Osteocyte (in vitro differentiated cells): ENCODE measurements at places on chromosomes 4 and X. TPM values are rescaled to one million over a fixed set of nuclear protein-coding genes. Genes with fewer than 3 reads are reported as not detected.

DNA sequence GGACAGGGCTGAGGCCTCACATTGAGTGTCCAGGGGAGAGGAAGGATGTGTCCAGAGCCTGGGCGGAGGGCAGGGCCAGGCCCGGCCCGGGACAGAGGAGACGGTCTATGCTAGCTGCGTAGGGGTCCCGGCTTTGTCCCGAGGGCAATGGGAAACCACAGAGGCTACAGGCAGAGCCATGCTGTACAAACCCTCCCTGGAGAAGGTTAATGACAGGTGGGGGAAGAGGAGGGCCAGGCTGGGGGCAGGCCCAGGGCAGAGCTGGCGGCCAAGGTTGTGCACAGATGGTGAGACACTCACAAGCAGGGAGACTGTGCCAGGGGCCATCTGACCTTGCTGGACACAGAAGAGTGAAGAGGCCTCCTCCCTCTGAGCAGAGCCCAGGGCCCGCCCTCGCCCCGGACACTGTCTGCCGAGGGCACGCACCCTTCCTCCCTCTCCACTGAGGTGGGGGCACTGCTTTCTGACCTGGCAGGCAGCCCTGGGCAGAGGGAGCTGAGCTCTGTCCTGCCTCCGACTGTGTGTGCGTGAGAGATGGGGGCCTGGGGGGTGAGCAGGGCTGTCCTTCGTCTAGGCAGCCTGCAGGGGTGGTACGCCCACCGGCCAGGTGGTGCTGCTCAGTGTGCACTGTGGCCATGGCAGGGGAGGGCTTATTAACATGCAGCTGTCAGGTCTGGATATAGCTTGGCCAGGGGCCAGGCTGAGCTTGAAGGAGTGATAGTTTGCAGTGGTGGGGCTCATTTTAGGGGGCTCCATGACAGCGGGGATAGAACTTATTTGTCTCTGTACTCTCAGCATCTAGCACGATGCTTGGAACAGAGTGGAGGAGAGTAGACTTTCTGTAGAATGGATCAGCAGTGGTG is 75.7 kb upstream of the LRPAP1 start:
- H3K27me3 ChIP-seq = no peaks in the 10 kb centered on the region
- H3K36me3 ChIP-seq = no peaks in the 10 kb centered on the region
- H3K27ac ChIP-seq = no peak overlapping the region
- DNase-seq = no peak
- no peaks in the 10 kb centered on the region for H3K4me1 ChIP-seq
- H3K4me3 ChIP-seq = no peak overlapping the region

Gene ZNF41
- total RNA-seq = 6.3 and 8.8 TPM in 2 replicates

- no peak overlapping the region for H3K27ac ChIP-seq
- DNase-seq = no peak
- no peaks in the 10 kb centered on the region for H3K27me3 ChIP-seq
- no peaks in the 10 kb centered on the region for H3K36me3 ChIP-seq
- no peak overlapping the region for H3K4me3 ChIP-seq
These were observed 290.4 kb upstream of the MAGEB16 start for GRCh38 chrX:35507701-35508100.

Gene LSM6
- 19.9 and 24.2 TPM in 2 replicates for total RNA-seq

- no peaks in the 10 kb centered on the region for H3K4me1 ChIP-seq
- H3K4me3 ChIP-seq = no peak overlapping the region
- H3K27ac ChIP-seq = no peak overlapping the region
These were observed 168.0 kb downstream of the GALNTL6 start for GRCh38 chr4:171981185-171981584.

GRCh38 chr4:139014371-139015268 is 961 bp upstream of the NOCT start:
- H3K36me3 ChIP-seq = peaks cover 2% of the 10 kb centered on the region
- DNase-seq = no peak

DNA sequence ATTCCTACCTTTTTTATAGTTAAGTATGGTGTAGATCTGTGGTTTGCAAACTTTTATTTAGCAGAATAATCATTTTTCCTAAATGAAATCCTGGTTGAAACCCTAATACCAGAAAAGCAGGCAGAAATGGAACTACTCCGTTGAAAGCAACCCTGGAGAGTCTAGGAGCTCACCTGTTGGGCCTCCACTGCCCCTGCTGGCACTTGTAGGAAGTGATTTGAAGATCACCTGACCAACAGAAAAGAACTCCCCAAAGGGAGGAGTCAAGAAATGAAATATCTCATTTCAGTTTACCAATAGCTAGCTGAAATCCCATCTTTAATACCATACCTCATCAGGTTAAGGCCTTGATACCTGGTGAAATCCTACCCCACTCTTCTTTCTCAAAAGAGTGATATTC is 277.1 kb downstream of the KLHL13 start:
- no peak overlapping the region for H3K4me3 ChIP-seq
- H3K27me3 ChIP-seq = no peaks in the 10 kb centered on the region
- no peak for DNase-seq
- no peak overlapping the region for H3K27ac ChIP-seq

DNA sequence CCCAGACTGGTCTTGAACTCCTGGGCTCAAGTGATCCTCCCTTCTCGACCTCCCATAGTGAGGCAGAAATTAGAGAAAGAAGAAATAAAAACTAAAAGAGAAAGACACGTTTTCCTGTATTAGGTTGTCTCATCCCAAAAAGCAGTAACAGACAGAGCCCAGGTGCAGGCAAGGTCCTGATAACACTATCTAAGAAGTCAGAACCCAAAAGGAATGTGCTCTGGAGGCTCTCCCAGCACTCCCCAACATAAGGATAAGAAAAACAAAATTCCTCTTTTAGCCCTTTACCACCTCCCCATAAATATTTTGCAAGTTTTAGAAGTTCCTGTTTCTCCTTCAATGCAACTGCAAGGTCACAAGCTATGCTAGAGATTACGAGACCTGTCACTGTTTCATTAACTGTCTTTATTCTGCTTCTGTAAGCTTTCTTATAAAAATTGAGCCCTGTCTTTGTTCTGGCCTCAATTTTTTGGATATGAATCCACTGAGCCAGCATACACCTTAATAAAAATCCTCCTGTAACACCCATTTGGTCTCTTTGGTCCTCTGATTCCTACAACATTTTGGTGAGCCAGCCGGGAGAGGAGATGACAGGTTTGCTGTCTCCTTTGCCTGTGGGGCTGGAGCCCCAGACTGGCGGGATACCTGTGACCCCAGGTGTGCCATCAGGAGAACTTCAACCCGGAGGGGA is 25.9 kb downstream of the LIAS start:
- H3K36me3 ChIP-seq = no peaks in the 10 kb centered on the region
- peak; percentile 25 for DNase-seq
- no peak overlapping the region for H3K27ac ChIP-seq
- H3K27me3 ChIP-seq = no peaks in the 10 kb centered on the region

GRCh38 chr4:67746797-67747495 is 7.2 kb downstream of the GNRHR start:
- no peaks in the 10 kb centered on the region for H3K27me3 ChIP-seq
- no peak overlapping the region for H3K4me3 ChIP-seq
- no peak for DNase-seq
- H3K36me3 ChIP-seq = no peaks in the 10 kb centered on the region
- no peaks in the 10 kb centered on the region for H3K4me1 ChIP-seq
- H3K27ac ChIP-seq = no peak overlapping the region

DNA sequence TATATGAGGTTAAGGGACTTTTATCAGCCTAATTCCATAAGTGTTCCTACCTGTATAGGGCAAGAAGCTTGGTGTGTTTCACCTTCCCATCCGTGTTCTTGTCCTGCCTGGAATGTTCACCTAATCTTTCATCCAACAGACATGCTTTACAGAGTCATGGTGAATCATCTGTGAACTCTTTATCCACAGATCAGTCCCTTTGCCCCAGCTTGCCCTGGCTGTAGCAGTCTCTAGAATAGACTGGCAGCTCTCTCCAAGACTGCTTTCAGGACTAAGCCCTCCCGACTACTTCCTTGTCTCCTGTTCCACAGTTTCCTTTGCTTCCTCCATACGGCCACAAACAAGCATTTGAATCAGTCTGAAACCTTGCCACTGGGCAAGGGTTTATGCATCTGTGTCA is 177.9 kb upstream of the IL15 start:
- no peaks in the 10 kb centered on the region for H3K27me3 ChIP-seq
- H3K4me3 ChIP-seq = no peak overlapping the region
- no peaks in the 10 kb centered on the region for H3K36me3 ChIP-seq
- no peak for DNase-seq
- H3K27ac ChIP-seq = no peak overlapping the region
- H3K4me1 ChIP-seq = peaks cover 6% of the 10 kb centered on the region

- H3K27me3 ChIP-seq = no peaks in the 10 kb centered on the region
- peaks cover 11% of the 10 kb centered on the region for H3K36me3 ChIP-seq
- H3K4me1 ChIP-seq = peaks cover 30% of the 10 kb centered on the region
- no peak for DNase-seq
- peak overlapping the region; percentile 60 for H3K27ac ChIP-seq
These were observed 19.1 kb upstream of the S100P start for GRCh38 chr4:6674500-6675149.

DNA sequence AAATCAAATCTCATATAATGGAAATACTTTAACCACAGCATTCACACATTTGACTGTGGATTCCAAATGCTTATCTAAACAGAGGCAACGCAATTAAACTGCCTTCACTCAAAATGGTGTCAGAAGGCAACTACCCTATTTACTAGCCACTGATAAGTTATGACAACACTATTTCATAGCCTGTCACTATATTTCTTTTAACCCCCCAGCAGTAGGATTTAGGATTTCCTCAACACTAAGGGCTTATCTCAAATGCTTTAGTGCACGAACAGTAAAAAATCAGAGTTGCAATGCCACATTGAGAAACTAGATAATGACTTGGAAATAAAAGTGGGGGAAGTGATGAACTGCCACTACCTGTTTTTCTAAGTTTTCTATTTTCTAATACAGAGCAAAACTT is 66.7 kb downstream of the DHX15 start:
- DNase-seq = no peak
- H3K27me3 ChIP-seq = no peaks in the 10 kb centered on the region
- H3K4me3 ChIP-seq = no peak overlapping the region
- no peak overlapping the region for H3K27ac ChIP-seq
- H3K4me1 ChIP-seq = peaks cover 14% of the 10 kb centered on the region
- H3K36me3 ChIP-seq = peaks cover 24% of the 10 kb centered on the region

DNA sequence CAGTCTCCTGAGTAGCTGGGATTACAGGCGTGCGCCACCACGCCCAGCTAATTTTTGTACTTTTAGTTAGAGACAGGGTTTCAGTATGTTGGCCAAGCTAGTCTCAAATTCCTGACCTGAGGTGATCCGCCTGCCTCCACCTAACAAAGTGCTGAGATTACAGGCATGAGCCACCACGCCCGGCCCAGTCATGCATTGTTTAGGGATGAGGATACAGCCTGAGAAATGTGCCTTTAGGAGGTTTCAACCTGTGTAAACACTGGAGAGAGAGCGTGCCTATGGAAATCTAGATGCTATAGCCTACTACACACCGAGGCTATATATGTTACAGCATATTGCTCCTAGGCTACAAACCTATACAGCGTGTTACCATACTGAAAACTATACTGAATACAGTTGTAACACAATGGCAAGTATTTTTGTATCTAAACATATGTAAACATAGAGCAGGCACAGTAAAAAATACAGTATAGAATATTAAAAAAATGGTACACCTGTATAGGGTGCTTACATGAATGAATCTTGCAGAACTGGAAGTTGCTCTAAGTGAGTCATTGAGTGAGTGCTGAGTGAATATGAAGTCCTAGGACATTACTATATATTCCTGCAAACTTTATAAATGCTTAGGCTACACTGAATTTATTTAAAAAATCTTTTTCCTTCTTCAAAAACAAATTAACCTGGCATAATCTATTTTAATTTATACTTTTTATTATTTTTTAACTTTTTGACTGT is 588.2 kb upstream of the ADGRL3 start:
- peaks cover 25% of the 10 kb centered on the region for H3K4me1 ChIP-seq
- no peak overlapping the region for H3K4me3 ChIP-seq
- no peaks in the 10 kb centered on the region for H3K27me3 ChIP-seq
- H3K27ac ChIP-seq = no peak overlapping the region

DNA sequence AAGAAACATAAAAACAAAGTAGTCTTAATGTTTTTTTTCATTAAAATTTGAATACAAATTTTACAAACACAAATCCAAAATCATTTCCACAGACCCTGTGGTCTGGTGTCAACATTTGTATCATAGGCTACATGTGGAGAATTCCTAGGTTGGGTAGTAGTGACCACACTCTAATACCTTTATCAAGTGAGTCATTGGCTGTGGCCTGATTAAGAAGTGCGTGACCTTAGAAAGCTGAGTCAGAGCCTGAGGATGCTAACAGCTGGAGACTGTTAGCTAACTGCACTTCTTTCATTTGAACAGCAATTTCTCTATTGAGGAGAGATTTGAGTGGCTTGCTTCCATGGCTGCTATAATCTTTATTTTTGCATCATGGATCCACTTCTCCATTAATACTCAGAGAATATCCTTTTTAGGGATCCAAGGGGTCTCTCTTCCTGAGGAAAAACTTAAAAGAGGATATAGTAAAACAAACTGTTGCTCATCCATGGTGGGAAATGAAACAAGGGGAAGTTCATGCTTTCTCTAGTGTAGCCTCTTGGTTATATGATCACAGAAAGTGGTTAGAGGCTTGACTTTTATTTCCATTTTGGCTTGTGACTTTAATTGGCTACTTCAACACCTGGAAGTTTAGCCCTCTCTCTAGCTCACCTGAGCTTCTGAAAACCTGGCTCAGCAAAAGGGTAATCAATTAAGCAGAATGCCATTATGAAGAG is 335.8 kb downstream of the PABPC4L start:
- H3K4me3 ChIP-seq = no peak overlapping the region
- no peak overlapping the region for H3K27ac ChIP-seq
- H3K4me1 ChIP-seq = peaks cover 4% of the 10 kb centered on the region
- no peak for DNase-seq
- no peaks in the 10 kb centered on the region for H3K27me3 ChIP-seq
- no peaks in the 10 kb centered on the region for H3K36me3 ChIP-seq

- H3K27ac ChIP-seq = peak overlapping the region; percentile 47
- H3K4me3 ChIP-seq = no peak overlapping the region
- H3K4me1 ChIP-seq = peaks cover 25% of the 10 kb centered on the region
These were observed 37.9 kb upstream of the RASL11B start for GRCh38 chr4:52824270-52824602.

Gene SMIM14
- total RNA-seq = 67.1 and 73.5 TPM in 2 replicates

DNA sequence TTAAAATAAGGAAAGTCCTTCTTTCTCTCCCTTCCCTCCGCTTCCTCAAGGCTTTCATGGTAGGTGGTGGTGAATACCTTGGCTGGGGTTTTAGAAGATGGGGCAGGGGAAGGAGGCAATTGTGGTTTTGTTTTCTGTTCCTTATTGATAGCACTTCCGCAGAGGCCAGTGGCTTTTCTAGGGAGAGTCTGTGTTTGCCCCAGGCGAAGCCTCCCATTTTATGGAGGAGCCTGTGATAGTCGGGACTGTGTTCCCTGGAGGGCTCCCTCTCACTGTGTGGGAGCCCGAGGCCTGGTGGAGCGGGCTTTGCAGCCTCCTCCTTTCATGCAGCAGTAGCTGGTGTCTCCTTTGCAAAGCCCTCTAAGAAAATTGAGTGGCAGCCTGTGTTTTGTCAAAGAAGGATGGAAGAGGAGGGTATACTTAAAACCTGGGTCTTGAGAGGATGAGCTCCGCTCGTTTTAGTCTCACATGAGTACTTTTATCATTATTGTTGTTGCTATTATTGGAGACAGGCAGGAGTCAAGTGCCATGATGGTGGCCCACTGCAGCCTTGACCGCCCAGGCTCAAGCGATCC is 29.8 kb upstream of the STOX2 start:
- H3K27ac ChIP-seq = no peak overlapping the region
- no peak for DNase-seq
- H3K4me3 ChIP-seq = no peak overlapping the region
- H3K27me3 ChIP-seq = peaks cover 3% of the 10 kb centered on the region
- no peaks in the 10 kb centered on the region for H3K36me3 ChIP-seq

Gene PRDM8
- total RNA-seq = 0.10 and 0.13 TPM in 2 replicates

GRCh38 chrX:17062065-17062464 is 115.6 kb downstream of the REPS2 start:
- no peak overlapping the region for H3K27ac ChIP-seq
- no peak for DNase-seq
- no peaks in the 10 kb centered on the region for H3K36me3 ChIP-seq
- H3K4me1 ChIP-seq = no peaks in the 10 kb centered on the region
